ENCODE measurements at places on chromosomes 7 and 10. TPM values are rescaled to one million over a fixed set of nuclear protein-coding genes. Genes with fewer than 3 reads are reported as not detected.

DNA sequence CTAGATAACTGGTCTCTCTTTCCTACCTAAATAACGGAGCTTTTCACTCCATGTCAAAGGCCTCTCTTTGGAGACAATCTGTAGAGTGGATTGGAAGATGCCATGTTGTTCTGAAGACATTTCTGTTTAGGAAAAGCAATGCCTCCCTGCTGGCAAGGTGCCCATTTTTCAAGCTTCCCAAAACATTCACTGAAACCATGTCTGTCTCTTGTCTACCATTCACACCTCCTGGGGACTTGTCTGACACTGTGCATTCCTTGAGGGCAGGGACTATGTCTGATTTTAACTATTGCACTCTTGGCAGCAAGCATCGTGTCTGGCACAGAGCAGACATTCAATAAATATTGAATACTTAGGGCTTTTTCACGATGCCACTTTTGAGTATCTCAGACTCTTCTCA is 528.9 kb upstream of the NRP1 start:
- DNase-seq: no peak

DNA sequence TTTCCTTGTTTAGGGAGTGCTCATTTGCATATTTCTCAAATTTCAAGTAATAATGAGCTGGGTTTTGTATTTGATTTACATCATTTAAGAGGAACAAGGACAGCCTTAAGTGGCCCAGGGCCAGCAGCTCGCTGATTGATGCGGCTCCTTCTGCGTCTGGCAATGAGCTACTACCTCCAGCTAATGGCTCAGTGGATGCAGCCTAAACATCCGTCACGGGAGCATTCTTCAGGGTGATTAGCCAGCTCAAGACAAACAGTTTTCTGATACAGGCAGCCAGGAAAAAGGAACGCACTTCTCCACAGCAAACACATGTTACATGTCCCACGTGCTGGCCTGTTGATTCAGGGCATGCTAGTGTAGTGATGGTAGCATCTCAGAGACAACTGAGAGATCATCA is 169.3 kb upstream of the TCERG1L start:
- DNase-seq: no peak

DNA sequence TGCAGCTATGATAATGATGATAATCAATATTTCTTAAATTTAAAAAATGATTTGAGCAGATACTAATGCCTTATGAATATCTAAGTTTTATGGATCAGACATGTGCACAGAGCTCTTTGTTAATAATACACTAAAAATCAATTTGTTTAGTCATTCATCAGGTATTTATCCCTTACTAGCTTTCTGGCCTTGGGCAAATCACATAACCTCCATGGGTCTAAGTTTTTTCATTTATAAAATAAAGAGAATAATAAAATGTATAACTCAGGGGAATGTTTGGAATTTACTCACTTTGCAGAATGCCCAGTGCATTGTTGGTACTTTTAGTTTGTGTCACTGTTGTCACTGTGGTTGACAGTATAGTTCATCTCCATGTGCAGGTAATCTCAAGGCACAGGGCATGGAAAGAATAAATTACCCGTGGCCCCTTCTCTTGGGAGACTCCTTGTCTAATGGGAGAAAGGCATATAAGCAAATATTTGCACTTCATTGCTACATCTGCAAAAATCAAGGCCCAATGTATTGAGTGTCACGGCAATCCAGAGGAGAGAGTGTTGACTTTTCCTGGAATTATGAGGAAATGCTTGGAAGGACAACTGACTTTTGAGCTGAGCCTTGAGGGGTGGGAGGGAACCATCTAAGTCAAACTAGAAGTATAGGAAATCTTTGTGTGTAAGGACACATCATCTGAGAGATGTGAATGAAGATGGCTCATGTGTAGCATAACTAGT is 64.7 kb upstream of the CTTNBP2 start:
- DNase-seq: no peak

GRCh38 chr7:29565982-29566746 is 2.5 kb downstream of the PRR15 start:
- DNase-seq: no peak

DNA sequence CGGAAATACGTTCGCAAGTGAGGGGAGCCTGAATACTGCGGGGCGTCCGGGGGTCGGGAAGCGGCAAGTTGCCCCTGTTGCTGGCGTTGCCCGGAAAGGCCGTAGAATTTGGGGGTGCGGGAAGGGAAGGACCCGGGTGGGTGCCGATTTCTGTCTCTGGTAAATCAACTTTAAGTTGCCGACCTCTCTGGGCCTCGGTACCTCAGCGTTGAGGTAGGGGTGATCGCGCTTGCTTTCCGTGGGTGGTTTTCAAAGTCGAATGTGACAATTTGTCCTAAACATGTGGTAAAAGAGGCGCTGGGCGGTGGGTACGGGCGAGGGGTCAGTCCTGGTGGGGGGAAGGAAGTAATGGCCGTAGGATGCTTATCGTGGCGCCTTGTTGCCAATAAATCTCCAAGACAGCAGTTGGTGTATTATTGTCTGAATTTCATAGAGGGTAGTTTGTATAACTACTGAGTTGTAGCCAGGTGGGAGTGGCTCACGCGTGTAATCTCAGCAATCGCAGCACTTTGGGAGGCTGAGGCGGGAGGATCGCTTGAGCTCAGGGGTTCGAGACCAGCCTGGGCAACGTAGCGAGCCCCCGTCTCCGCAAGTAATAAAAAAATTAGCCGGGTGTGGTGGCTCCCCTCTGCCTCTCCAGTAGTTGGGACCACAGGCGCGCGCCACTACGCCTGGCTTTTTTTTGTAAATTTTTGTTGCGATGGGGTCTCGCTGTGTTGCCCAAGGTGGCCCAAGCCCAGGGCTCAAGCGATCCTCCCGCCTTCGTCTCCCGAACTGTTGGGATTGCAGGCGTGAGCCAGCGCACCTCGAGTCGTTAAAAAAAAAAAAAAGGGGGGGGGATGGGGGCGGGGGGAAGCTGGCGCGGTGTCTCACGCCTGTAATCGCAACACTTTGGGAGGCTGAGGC is 644 bp downstream of the BUD23 start:
- DNase-seq: peak; percentile 13

DNA sequence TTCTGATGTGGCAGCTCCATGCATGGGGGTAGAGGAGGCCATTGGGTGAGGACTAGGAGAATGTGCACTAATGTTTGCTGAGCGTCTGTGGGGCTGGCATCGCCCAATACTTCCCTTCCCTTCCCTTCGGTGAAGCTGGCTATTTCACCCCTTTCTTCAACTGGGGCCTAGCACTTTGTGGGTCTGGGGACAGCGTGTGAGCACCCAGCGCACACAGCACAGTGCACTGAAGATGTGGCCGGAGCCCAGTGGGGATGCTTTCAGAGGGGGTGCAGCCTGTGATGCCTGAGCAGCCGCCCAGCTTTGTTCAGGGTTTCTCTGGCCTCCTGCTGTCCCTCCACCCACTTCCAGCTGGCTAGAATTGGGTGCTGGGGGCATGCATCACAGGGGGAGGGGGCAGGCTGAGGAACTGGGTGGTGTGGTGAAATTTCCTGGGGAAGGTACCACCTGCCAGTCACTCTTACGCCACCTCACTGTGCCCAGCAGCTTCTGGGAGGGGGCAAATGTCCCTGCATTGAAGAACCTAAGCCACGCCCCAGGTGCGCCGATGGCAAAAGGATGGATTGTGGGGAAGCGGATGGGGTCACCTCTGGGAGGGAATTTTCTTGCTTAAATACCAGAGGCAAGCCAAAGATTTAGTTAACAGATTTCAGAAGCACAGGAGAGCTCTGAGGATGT is 45.5 kb downstream of the CLEC2L start:
- no peak for DNase-seq

DNA sequence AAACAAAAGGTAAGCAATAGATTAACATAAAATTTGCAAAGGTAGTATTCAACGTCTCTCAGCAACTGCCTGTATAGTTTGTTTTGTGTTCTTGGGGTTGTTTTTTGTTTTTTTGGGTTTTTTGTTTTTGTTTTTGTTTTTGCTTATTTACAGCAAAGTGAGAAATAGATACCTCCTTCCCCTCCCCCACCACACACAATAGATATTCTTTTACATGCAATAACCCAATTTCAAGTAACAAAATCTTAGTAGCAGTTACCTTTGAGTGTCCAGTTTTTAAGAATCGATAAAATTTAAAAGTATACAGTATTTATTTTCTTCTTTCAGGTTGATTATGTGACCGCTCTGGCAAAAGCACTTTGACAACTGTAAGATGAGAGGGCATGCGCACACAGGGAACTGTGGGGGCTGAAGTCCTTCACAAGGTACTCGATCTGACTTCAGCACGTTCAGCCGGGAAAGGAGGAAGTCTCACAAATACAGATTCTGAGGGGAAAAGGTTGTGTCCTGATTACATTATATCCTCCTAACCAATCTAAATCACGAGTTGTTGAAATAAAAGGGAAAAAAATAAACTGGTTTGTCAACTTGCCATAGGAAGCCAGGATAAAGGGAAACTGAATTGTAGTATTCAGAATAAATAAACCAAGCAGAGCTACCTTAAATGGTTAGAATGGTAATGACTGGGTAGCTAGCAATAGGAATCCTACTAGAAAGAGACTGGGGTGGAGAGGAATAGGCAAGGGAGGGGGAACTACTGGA is 47.8 kb downstream of the CPEB3 start:
- peak; percentile 15 for DNase-seq

GRCh38 chr10:43693602-43694001 is 44.9 kb upstream of the ZNF32 start:
- no peak for DNase-seq

DNA sequence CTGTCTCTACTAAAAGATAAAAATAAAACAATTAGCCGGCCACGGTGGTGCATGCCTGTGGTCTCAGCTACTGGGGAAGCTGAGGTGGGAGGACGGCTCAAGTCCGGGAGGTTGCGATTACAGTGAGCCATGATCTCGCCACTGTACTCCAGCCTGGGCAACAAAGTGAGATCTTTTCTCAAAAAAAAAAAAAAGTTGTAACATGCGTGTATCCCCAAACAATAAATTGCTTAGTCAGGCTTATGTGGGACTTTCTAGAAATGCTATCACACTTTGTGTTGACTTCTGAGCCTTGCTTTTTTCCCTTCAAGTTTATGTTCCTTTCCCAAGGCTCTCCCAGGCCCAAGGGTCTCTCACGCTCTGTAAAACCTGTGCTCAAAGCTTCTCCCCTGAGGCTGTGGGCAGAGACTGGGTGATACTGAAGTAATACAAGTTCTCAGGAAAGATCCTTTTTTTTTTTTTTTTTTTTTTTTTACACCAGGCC is 88.0 kb upstream of the TNS3 start:
- DNase-seq: no peak

- DNase-seq: no peak
Measured at GRCh38 chr7:139693651-139694388, 84.0 kb downstream of the HIPK2 start.

GRCh38 chr10:31100662-31101061 is 69.0 kb upstream of the ZNF438 start:
- no peak for DNase-seq

- DNase-seq: no peak
Measured at GRCh38 chr10:48473704-48474103, 131.2 kb downstream of the ARHGAP22 start.

GRCh38 chr10:123855008-123855684 is 36.5 kb downstream of the CPXM2 start:
- DNase-seq: no peak

DNA sequence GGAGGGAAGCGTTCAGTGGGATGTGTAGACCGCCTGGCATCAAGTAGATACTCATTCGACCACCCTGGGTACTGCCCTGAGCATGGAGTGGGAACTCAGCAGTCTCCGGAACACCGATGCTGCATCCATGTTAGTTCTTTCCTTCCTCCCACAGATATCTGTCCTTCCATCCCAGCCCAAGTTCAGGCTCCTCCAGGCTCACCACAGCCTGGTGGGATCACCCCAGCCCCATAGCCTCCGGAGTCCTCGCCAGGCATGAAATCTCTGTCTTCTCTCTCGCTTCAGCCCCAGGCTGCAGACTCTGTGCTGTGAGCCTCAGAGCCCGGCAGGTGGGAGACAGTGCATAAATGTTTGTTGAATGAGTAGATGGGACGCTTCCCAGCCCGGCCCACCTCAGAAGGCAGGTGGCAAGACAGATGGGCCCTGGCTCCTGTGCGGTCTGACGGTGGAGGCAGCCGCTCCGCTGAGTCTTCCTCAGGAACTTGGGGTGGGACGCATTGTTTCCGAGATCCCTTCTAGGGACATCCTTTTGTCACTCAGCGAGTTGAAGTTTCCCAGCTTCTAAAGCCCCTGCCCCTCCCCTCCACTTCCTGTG is 42.9 kb downstream of the ELFN1 start:
- DNase-seq: no peak

- no peak for DNase-seq
Measured at GRCh38 chr10:78025685-78026364, 3.5 kb downstream of the POLR3A start.

DNA sequence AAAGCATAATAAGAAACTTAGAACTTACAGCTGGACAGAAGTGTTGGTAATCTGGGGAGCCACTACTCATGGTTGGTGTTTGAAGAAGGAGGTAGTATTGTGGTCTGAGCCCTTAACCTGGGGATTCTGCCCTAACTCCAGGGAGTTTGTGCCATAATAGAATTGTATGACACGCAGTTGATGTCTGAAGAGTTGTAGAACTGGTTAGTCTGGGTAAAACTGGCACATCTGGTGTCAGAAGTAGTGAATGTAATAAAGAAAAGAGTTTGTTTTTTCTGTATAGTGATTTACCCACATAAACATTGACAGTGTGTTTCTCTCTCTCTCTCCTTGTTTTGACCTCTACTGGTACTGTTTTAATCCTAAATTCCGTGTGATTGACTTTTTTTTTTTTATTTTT is 448.1 kb upstream of the SEMA3D start:
- no peak for DNase-seq

- no peak for DNase-seq
Measured at GRCh38 chr10:103858360-103858759, 3.0 kb upstream of the SH3PXD2A start.

RPA3 gene
- 29.9 TPM for total RNA-seq

SPDYE5 gene
- not detected for total RNA-seq

CNNM1 gene
- not detected for total RNA-seq

SPDYE16 gene
- total RNA-seq: 2.9 TPM

OR2A7 gene
- total RNA-seq: 6.0 TPM

ADRA2A gene
- total RNA-seq: 0.22 TPM

CYP2C9 gene
- total RNA-seq: not detected

HTR5A gene
- not detected for total RNA-seq

OGA gene
- 442 TPM for total RNA-seq

CALML3 gene
- not detected for total RNA-seq

Data from CD4-positive, CD25-positive, alpha-beta regulatory T cell (primary cell).